Stimulated activated CD4-positive, alpha-beta T cell treated with anti-CD3 and anti-CD28 coated beads, Interleukin-15, amount 100 ng/mL, for 24 hours (primary cell): ENCODE measurements at places on chromosomes 5 and 9.

- no peak for DNase-seq
Observed at GRCh38 chr5:80008995-80009765, 18.1 kb upstream of the MTX3 start.

DNA sequence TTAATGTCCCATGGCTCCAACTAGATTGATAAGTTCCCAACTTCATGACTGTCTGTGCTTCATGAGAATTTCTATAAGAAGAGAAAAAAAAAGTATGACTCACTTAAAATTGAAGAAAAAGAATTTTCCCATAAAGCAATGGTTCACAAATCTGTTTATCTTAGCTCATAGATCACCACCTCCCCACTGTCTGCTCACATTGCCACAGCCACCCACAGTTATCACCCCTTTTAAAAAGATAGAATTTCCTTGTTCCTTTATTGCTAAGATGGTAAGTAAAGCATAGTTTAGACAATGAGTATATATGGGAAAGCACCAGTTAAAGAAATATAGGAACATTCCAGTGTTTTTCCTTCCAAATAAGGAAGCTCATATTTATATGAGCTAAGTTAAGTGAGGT, 67.1 kb downstream of the ALDH7A1 start:
- DNase-seq = no peak

DNA sequence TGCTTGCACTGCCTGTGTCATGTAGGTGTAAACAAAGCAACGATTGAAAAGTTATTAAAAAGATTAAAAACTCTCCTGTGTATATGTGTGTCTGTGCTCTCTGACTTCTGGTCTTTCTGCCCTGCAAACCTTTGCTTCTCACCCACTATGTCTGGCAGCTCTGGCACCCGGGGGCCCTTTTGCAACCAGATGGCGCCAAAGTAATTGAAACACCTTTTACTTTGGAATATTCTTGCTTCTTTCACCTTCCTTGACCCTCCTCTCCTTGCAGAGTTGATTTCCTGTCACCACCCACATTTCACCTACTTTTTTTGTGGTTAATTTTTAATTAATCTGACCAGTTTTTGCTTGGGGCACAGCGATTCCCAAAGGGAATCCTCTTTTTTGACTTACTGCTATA, 275.5 kb downstream of the ARHGEF28 start:
- no peak for DNase-seq

GRCh38 chr9:127185181-127185580, 62.7 kb upstream of the ANGPTL2 start:
- no peak for DNase-seq

- no peak for DNase-seq
Observed at GRCh38 chr9:120545701-120546550, 34.0 kb downstream of the CDK5RAP2 start.

- DNase-seq = no peak
Observed at GRCh38 chr9:75950998-75951397, 60.5 kb downstream of the PCSK5 start.

DNA sequence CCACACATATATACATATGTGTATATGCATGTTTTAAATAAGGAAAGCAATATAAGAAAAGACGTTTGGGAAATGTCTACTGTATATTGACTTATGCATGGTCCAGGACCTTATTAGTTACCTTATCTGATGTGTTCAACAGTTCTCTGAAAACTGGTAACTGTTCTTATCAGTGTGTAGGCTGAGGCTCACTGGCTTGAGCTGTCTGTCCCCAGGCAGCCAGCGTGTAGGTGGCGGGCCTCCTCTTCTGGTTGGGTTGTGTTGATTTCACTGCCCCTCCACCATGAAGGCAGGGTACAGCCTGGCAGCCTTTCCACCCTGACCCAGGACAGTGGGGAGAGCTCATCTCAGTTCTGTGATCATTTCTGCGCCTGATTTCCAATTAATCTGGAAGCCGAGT, 38.7 kb upstream of the SEMA4D start:
- peak; percentile 39 for DNase-seq

- no peak for DNase-seq
Observed at GRCh38 chr9:105879181-105879580, 184.8 kb downstream of the TMEM38B start.

DNA sequence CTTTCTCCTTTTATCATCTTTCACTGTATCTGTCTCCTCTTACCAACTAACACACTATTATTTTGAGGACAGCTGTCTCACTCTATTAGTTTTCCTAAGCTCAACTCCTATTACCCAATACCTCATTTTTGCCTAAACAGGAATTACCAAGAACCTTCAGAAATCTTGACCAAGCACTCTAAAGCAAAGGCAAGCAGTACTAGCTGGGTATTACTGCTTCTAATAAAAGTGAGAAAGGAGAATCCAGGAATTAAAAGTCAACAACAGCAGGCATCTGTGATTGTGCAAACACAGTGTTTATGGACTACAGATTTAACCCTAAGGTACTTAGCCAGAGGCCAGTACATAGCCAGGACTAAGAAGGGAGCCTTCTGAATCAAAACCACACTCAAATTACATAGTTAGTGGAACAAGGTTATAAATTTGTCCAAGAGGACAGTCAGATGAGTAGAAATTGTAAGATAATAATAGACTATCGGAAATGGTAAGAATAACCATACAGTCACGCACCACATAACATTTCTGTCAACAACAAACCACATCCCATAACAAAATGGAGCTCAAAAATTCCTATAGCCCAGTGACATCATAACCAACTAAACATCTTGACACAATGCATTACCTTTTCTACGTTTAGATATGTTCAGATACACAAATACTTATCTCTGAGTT, 8.3 kb downstream of the RFX3 start:
- DNase-seq = no peak

DNA sequence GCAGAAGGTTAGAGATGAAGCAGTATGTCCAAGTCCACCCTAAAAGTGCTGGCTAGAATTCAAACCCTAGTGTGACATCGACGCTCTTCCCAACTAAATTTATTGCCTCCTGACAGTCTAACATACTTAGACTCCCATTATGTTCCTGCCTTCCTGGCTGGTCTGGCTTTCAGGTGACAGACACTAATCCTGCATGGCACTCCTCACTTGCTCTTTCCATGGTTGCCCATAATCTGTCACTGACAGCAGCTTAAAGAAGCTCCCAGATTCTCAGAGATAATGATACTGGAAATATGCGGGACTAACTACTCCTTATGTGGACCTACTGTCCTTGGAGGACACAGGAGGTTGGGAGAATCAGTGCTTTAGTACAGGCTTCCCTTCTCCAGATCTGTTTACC, 41.7 kb upstream of the HTR1A start:
- DNase-seq = no peak

GRCh38 chr9:26888271-26888670, 4.3 kb downstream of the CAAP1 start:
- no peak for DNase-seq

- DNase-seq = no peak
Observed at GRCh38 chr5:56685503-56686217, 129.7 kb upstream of the MAP3K1 start.

GRCh38 chr9:126326228-126327005, at the start of gene MVB12B:
Gene MVB12B (plus strand): TSS chr9:126326829. CDS start chr9:126326930, 101 bp downstream.
- peak; percentile 56 for DNase-seq

DNA sequence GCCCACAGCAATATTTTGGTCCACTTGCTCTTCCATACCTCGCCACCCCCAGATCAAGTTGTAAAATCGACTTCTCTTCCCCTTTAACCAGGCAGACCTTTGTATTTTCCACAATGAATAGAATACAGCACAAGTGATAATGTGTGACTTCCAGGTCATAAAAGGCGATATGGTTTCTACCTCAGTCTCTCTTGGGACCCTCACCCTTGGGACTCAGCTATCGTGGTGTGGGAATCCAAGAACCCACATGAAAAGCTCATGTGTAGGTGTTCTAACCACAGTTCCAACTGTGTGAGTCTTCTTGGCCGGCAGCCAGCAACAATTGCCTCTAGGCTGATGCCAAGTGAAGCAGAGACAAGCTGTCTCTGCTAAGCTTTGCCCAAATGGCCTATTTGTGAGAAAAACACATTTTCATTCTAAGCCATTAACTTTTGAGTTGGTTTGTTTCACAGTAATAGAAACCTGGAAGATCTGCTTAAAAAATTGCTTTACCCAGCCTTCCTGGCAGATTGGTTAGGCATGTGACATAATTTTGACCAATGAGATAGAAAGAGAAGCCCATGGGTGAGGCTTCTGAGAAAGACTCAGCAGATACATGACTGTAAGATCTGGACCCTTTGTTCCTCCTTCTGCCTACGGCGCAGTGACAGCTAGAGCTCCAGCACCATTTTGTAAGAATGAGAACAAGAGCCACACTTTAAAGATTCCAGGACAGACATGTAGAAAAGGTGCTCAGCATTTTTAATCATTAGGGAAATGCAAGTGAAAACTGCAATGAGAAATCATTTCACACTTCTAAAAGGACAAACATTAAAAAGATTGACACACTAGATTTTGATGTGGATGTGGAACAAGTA, 18.3 kb upstream of the MLLT3 start:
- DNase-seq = peak; percentile 86
